ENCODE measurements at places on chromosomes 12 and 14.

- no peak for DNase-seq
Observed at GRCh38 chr12:95147866-95148265, 69.4 kb downstream of the FGD6 start.

- DNase-seq: no peak
Observed at GRCh38 chr14:80522936-80523335, 311.6 kb upstream of the DIO2 start.

DNA sequence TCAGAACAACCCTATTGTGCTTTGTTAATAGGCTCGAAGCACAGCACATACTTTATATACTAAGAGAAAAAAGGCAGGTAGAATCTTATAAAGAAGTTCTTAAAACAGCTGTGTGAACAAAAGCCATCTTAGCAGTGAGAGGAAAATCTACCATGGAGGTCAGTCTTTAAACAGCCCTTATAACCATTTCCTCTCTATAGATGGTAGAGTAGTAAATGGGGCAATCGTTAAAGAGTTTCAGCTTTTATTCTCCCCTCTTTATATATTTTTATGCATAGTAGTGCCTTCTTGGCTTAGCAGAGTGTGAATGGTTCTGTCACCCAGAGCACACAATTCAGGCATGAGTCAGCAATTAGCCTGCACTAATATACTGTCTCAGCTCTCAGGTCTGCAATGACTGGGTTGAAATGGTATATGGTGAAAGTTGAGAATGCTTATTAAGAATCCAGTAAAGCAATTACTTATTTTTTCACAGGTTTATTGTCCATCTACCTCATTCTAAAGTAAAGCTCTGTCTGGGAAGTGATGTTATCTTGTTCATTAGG lies 305.0 kb downstream of the NELL2 start:
- DNase-seq: no peak

- DNase-seq: no peak
Observed at GRCh38 chr12:6548966-6549683, 6.7 kb downstream of the IFFO1 start.

DNA sequence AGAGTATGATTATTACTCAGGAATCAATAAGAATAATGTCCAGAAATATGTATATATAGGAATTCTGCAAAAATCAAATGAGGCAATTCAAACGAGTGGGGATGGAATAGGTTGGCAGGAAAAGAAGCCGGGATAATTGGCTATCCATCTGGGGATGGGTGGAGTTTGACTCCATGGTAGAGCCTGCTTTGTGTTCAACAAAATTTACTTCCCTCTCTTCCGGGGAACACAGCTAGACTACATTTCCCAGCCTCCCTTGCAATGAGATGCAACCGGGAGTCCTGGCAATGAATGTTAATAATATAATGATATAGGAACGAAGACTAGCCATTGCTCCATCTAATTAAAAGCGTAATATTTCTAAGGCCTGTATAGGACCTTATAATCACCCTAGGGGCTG lies 146.6 kb downstream of the EFCAB11 start:
- no peak for DNase-seq

- DNase-seq: no peak
Observed at GRCh38 chr14:32762886-32763285, 175.8 kb upstream of the NPAS3 start.

GRCh38 chr14:92190768-92191167 lies 69.0 kb downstream of the CPSF2 start:
- no peak for DNase-seq

GRCh38 chr12:26113181-26113654 lies 11.6 kb downstream of the BHLHE41 start:
- DNase-seq: no peak

- DNase-seq: no peak
Observed at GRCh38 chr12:597926-598568, 65.2 kb downstream of the NINJ2 start.

- no peak for DNase-seq
Observed at GRCh38 chr14:106625186-106625585, 1098.8 kb downstream of the TMEM121 start.

DNA sequence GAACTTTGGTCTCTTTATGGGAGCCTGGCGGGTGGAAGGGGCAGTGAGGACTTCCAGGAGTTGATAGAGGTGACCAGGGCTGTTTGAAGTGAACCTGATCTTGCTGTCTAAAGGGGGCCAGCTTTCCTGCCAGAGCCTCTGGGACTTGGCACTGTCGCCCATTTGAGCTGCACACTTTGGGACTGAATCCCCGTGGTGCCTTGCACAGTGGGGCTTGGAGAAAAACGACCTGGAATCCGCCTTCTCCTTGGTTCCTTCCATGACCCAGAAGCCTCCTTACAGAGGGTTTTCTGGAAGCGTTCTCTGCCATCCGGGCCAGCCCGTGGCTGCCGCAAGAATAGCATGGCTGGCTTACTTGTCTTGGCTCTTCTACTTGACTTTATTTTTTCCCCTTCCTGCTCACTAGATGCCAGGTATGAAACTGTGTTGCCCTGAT lies 2.0 kb downstream of the RFLNA start:
- DNase-seq: no peak

DNA sequence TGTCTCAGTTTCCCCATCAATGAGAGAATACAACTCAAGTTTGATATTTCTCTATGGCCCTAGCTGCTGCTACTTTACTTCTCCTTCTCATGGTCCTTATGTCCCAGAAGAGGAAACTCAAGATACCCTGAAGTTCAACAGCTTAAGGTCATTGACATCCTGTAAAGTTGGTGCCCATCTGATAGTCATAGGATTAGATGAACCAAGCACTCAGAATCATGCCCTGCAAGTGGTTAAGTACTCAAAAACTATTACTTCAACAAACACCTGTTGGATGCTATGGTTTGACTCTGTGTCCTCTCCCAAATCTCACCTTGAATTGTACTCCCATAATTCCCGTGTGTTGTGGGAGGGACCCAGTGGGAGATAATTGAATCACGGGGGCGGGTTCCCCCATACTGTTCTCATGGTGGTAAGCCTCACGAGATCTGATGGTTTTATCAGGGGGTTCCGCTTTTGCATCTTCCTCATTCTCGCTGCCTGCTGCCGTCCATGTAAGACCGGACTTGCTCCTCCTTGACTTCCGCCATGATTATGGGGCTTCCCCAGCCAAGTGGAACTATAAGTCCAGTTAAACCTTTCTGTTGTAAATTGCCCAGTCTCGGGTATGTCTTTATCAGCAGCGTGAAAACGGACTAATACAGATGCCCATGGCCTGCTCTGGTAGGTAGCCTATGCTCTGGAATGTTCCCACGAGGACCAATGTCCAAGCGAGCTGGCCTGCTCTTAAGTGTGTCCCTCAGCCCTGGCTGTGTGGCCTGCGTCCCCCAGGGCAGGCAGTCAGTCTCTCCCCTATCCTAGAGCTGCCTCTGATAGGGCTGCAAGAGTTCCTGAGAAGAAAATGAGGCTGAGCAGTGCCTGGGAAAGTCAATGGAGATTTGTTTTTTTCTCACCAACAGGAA lies 18.1 kb downstream of the CAMKK2 start:
- no peak for DNase-seq

DNA sequence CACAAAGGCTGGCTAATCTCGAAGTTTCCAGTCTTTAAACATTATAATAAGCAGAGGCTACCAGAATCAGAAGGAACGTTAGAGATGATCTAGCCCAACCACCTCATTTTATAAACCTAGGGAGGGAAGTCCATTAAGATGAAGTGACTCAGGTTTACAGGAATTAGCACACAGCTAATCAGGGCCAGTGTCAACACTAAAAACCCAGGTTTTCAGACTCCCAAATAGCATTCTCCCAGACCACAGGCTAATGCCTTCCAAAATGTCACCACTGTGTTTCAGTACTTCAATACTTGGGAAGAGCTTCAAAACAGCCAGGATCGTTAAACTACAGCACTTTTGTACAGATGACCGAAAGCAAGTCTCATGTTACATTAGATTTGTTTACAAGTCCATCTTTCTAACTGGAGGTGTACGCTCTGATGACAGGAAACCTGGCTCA lies 89.2 kb downstream of the FOXN3 start:
- no peak for DNase-seq

DNA sequence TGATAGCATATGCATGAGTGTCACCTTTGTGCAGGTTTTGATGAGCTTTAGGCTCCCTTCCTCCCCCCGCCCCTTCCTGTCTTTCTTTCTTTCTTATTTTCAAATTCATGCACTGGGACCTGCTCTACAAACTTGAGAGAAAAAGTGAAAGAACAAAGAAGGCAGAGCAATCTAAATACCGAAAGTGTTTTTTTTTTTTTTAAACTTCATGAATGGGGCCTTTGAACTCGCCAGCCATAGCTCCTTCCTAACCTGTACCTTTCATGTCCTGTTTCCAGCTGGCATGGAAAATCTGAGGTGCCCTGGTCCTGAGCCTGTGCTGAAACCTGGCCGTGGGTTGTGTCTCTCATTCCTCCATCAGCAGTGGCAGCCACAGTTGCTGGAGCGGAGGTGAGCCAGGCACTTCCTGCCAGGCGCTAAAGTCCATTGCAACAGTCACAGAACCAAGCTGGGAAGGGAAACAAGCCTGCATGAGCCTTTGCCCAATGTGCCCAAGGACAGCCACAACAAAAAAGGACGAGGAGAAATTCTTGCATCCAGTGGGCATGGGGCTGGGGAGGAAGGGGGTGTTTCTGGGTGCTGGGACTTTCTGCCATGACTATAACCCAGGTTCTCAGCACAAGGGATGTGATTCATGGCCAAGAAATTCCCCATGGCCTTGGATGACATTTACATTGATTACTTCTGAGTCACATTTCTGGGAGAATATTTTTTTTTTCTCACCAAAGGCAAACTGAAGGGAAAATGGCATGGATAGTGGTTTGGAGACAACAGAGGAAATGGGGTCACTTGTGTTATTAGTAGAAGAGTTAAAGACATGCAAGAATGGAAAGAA lies 102.7 kb downstream of the TMEM30B start:
- DNase-seq: peak; percentile 32

Measured in activated T-cell treated with anti-CD3 and anti-CD28 coated beads for 24 hours (primary cell).